Neural crest cell (in vitro differentiated cells): ENCODE measurements at places on chromosomes 2 and 18.

- no peak for DNase-seq
Observed at GRCh38 chr2:2590841-2591541, 259.9 kb upstream of the MYT1L start.

DNA sequence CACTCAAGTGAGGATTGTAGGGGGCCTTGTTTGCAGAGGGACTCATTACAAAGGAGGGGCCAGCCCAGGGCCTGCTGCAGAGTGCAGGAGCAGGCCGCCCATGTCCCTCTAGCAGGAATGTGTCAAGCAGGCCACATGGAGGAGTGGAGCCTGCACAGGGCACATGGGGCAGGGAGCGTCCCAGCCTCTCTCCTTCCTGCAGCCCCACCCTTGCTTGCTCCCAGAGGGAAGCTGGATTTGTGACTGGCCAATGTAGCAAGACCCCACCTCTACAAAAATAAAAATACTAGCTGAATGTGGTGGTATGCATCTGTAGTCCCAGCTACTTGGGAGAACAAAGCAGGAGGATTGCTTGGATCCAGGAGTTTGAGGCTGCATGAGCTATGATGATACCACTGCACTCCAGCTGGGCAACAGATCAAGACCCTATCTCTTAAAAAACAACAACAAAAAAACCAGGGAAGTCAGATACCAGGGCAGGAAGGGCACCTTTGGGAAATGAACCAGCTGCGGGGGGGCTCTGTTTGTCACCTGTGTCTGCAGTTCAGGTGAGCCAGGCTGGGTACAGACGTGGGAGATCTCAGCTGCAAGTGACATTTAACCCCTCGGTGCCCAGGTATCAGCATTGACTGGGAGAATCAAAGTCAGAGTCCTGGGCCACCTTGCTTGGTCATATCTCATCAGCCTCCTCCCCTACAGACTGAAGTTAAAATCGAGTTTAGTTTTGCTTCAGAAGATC, 27.7 kb downstream of the IMPA2 start:
- no peak for DNase-seq

GRCh38 chr18:50051288-50051687, 143.7 kb downstream of the MYO5B start:
- DNase-seq: no peak

DNA sequence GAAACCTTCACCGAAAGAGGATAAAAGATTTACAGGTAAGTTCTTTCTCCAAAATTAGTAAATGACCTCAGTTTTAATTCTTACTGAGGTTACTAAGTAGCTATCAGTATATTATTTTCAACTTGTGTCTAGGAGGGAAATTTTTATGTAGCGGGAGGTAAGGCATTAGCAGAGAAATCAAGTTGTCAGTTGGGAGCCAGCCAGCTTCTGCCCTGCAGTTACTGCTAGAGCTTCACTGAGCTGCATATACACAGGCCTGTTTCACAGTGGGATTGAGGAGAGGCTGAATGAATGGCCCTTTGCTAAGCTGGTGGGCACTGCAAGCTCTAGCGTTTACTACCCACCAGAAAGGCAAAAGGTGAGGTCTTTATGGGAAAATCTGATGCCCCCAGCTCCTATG, 105.7 kb downstream of the ACAA2 start:
- DNase-seq: no peak

GRCh38 chr18:44309185-44309584, 371.5 kb upstream of the SETBP1 start:
- no peak for DNase-seq

GRCh38 chr2:76314271-76315020, 603.7 kb upstream of the GCFC2 start:
- DNase-seq: no peak

GRCh38 chr2:229798446-229799155, 84.2 kb upstream of the DNER start:
- DNase-seq: no peak

DNA sequence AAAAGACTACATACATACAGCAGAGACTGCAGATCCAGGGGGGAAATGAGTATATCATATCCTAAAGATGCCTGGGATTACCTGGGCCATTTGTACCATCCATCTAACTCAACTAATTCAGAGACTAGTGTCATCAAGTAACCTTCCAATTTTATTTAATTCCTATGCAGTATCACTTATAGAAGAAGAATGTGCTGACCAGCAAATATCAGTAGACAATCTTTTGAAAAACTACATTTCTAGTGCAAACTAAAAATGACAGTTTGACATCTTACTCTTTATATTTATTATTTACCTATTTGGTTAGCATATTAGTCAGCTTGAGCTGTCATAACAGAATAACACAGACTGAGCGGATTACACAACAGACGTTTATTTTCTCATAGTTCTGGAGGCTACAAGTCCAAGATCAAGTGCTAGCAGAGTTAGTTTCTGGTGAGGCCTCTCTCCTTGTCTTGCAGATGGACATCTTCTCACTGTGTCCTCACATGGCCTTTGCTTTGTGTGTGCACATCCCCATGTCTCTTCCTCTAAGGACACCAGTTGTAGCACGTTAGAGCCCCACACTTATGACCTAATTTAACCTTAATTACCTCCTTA, 47.0 kb downstream of the NCKAP5 start:
- no peak for DNase-seq

DNA sequence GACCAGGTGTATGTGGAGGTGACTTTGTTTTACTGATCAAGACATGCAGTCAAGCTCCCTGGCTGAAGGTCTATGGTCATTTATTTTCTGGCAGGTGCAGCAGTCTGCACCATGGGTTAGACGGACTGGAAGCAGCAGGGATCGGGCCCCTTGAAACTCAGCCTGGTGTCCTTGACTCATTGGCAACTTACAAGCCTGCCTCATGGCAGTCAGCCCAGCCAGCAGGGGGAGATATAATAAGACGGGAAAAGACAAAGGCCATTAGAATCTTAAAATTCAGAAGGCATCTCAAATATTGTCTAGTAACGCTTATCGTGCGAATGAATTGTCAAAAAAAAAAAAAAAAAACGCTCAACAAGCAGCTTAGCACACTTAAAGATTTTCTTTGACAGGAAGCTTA, 308.2 kb downstream of the EN1 start:
- DNase-seq: no peak

GRCh38 chr2:30503695-30504052, 56.6 kb downstream of the LCLAT1 start:
- no peak for DNase-seq

DNA sequence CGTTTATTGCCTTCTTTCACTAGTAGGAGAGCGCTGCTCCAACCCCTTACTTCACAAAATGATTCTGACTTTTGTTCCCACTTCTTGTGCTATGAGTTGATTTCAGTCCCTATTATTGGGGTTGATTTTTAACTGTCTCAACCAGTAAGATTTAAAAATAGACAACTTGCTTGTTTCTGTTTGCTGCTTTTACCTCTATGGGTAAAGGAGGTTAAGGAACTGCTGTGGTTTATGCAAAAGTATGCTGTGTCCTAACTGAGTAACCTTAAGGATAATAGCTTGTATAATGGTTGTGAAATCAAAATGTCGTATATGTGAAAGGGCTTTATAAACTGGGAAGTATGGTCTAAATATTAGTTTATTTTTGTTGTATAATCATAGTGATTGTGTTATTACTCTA, 22.6 kb downstream of the ALMS1 start:
- no peak for DNase-seq

DNA sequence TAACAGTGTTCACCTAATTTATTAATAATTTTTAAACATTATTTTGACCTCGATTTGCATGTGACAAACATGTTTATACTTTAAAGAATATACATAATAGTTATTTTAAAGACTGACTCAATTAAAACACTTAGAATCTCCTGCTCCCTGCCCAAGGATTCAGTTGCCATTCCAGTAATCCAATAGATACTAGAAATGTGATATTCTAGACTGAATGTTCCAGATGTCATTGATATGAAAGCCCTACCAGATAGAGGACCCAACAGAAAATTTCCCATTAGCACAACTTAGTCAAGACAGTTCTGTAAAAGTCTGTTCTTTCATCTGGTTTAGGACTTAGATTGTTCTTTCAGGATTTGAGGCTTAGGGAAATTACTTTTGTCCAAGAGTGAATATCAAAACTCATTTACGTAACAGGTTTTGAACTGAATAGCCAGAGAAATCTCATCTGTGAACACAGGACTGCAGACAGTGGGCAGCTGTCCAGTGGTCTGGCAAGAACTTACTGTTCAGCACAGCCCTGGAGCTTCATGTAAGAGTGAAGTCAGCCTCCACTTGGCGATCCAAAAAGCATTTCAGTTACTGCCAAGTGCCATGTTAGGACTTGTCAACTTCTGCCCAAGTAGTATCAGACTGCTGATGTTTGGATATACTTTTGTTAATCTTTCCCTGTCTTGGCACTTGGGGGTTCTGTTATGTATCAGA, 77.5 kb downstream of the OSBPL6 start:
- no peak for DNase-seq

- no peak for DNase-seq
Observed at GRCh38 chr2:220353897-220354296, 726.5 kb downstream of the SLC4A3 start.

DNA sequence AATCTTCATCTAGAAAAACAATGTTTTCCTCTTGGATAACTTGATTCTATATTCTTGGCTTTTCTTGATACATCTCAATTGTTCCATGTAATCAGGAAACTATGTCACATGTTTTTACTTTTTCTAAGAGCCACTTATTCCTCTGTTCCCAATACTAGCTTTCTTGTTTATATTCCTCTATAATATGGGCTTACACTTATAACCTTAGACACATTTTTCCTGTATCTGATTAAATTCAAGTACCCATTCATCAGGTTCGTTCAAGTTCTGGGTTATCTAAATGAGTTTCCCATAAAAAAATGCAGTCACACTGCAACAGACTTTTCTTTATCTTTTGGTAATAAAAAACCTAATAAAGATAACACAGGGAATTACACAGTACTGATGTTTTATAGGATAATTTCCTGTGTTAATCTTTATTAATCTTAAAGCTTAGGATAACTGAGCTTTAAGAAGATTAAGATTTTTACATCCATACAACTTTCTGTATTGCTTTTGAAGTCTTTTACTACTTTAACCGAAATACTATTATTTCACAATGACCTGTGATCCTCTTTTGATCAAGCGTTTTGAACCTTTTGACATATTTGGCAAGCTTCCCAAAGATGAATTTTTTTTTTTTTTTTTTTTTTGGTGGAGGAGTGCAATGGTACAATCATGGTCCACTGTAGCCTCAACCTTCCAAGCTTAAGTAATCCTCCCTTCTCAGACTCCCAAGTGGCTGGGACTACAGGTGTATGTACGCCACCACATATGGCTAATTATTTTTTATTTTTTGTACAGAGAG, 44.3 kb upstream of the C2orf66 start:
- DNase-seq: no peak

DNA sequence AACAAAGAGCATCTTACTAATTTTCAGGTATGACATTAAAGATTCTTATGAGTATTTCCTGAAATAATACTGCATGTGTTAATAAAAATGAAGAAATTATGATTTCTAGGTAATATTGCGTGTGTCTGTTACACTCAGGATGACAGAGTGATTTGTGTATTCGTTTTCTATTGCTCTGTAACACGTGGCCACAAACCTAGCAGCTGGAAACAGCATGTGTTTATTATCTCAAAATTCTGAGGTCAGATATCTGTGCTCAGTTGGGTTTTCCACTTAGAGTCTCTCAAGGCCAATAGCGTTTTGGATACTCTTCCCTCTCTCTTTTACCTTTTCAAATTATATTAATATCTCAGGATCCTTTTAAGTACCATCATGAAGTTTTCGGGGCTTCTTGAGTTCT, 667.9 kb upstream of the CDH7 start:
- no peak for DNase-seq

DNA sequence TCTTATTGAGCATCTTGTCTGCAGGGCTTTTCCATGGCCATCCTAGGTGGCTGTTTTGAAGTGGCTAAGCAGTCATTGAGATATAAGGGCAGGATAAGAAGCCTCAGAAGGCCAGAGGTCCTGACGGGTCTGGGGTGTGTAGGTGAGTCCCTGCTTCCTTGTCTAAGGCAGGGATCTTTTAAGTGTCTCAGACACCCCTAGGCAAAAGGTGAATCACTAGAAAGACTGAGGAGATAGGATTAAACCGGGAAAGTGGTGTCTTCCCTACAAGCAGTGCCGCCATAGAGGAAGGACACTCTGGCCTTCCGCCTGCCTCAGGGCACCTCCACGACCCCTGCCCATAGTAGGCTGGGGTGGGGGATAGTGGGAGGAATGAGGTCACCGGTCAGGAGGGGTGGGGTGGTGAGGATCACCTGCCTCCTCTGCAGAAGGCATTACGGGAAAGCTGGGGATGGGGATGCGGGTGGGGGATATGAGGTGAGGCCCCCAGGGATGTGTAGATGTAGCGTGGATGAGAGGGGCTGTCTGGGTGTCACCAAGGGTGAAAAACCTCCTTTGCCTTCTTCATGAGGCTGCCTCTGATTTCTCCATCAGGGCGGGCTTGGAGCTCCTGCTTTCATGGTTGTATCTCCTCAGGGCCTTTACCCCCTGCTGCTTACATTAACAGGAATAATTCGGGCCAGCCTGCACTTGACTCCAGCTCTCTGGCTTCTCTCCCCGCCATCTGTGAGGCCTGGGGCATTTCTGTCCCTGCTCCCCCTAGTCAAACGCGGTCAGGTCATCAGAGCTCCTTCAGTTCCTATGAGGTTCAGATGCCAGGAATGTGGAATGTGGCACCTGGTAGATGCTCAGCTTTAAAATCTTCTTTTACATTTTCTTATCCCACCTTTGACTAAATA, 244.0 kb downstream of the DYSF start:
- DNase-seq: no peak

GRCh38 chr2:95044601-95045000, 19.1 kb downstream of the MAL start:
- no peak for DNase-seq

DNA sequence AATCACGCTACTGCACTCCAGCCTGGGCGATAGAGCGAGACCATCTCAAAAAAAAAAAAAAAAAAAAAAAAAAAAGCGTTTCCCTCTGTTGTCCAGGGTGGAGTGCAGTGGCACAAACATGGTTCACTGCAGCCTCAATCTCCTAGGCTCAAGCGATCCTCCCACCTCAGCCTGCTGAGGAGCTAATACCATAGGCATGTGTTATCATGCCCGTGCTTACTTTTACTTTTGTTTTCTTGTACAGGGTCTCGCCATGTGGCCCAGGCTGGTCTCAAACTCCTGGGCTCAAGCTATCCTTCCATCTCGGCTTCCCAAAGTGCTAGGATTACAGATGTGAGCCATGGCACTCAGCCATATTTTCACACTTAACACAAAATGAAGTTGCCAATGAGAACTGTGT, 37.5 kb downstream of the PSME4 start:
- no peak for DNase-seq

DNA sequence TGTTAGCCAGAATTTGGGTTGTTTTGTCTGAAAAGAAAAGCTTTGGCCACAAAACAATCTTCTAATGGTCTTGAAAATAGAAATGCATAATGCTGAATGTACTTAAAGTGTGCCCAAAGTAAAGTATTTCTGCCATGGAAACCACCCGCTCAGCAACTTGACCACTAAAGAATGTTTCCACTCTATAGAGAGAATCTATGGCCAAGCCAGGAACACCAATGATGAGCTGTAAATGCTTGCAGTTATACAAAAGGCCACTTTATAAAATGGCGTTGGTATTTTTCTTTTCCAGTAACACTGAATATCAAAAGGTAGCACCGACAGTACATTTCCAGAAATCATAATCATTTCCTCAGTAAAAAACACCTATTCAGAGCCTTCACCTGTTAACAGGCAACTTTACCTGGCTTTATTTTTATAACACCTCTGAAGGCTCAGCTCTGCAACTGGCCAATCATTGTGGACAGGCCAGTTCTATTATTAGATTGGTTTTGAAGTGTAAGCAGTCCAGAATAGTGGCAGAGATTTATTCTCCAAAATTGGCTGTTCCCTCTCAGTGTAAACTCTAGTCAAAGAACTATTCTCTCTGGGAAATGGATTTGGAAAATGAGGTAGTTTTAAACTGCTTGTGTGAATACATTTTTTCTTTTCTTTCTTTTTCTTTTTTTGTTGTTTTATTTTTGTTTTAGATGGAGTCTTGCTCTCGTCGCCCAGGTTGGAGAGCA, 36.1 kb downstream of the SLC40A1 start:
- no peak for DNase-seq
